Smooth muscle cell of trachea (primary cell): ENCODE measurements at places on chromosomes 1 and 21. TPM values are rescaled to one million over a fixed set of nuclear protein-coding genes. Genes with fewer than 3 reads are reported as not detected.

RGS16 gene
- total RNA-seq, result 0.29 and 0.66 TPM in 2 replicates

CCDC24 gene
- total RNA-seq, result 3.6 and 3.8 TPM in 2 replicates

COQ8A gene
- total RNA-seq, result 12.8 and 22.3 TPM in 2 replicates

CRYAA gene
- total RNA-seq, result not detected in 2 replicates

LCE5A gene
- total RNA-seq, result not detected in 2 replicates

CFHR1 gene
- total RNA-seq, result 0.50 TPM in 1 of 2 replicates, not detected in the other

POLR3GL gene
- total RNA-seq, result 17.7 and 19.2 TPM in 2 replicates

FAM110D gene
- total RNA-seq, result not detected in 2 replicates

SOAT1 gene
- total RNA-seq, result 47.0 and 47.8 TPM in 2 replicates

BRDT gene
- total RNA-seq, result not detected in 2 replicates

KCNA2 gene
- total RNA-seq, result 0.17 TPM in 1 of 2 replicates, not detected in the other

TTLL7 gene
- total RNA-seq, result 18.7 and 31.6 TPM in 2 replicates

CLCNKB gene
- under 0.01 TPM in 1 of 2 replicates, not detected in the other for total RNA-seq

CD1B gene
- total RNA-seq, result not detected in 2 replicates

BNIPL gene
- under 0.01 and 0.17 TPM in 2 replicates for total RNA-seq

LENEP gene
- not detected in 2 replicates for total RNA-seq

CLEC20A gene
- total RNA-seq, result not detected in 2 replicates

S100A1 gene
- 0.17 TPM in 1 of 2 replicates, not detected in the other for total RNA-seq

GPR153 gene
- 6.4 and 26.5 TPM in 2 replicates for total RNA-seq

CYP4A11 gene
- total RNA-seq, result not detected in 2 replicates

RHBDL2 gene
- total RNA-seq, result 0.73 and 0.83 TPM in 2 replicates

BEND5 gene
- total RNA-seq, result 0.17 TPM in 1 of 2 replicates, not detected in the other

CASQ2 gene
- under 0.01 TPM in 1 of 2 replicates, not detected in the other for total RNA-seq

SLC26A9 gene
- not detected in 2 replicates for total RNA-seq

SYTL1 gene
- 0.15 and 0.17 TPM in 2 replicates for total RNA-seq

CEP170 gene
- 81.4 and 113 TPM in 2 replicates for total RNA-seq

ARTN gene
- total RNA-seq, result under 0.01 and 0.29 TPM in 2 replicates

EPHA2 gene
- 4.2 and 10.1 TPM in 2 replicates for total RNA-seq

PLEKHA6 gene
- 2.3 and 7.4 TPM in 2 replicates for total RNA-seq

KLHDC9 gene
- total RNA-seq, result 1.9 and 4.5 TPM in 2 replicates

VWA5B1 gene
- total RNA-seq, result not detected in 2 replicates

HTR6 gene
- total RNA-seq, result under 0.01 TPM in 1 of 2 replicates, not detected in the other

IFI16 gene
- 99.4 and 133 TPM in 2 replicates for total RNA-seq

FCGR3A gene
- total RNA-seq, result not detected in 2 replicates

C1orf115 gene
- total RNA-seq, result 0.50 and 0.87 TPM in 2 replicates

SV2A gene
- total RNA-seq, result 19.4 and 38.0 TPM in 2 replicates

AMIGO1 gene
- total RNA-seq, result 1.0 and 3.6 TPM in 2 replicates

NT5C1A gene
- not detected in 2 replicates for total RNA-seq

ANKRD35 gene
- total RNA-seq, result 3.3 and 5.5 TPM in 2 replicates

CFAP74 gene
- not detected in 2 replicates for total RNA-seq

ADORA1 gene
- total RNA-seq, result 2.0 and 16.0 TPM in 2 replicates

MMEL1 gene
- under 0.01 and 1.3 TPM in 2 replicates for total RNA-seq

BARHL2 gene
- not detected in 2 replicates for total RNA-seq

CYP4A22 gene
- total RNA-seq, result not detected in 2 replicates

LCE3D gene
- not detected in 2 replicates for total RNA-seq

ABCA4 gene
- total RNA-seq, result 0.17 TPM in 1 of 2 replicates, not detected in the other

ABCG1 gene
- total RNA-seq, result 4.1 and 4.5 TPM in 2 replicates

KRTAP11-1 gene
- total RNA-seq, result not detected in 2 replicates

SLC35A3 gene
- 20.3 and 33.5 TPM in 2 replicates for total RNA-seq

TNFSF4 gene
- 0.87 and 1.2 TPM in 2 replicates for total RNA-seq

B3GALT2 gene
- total RNA-seq, result 0.15 and 0.17 TPM in 2 replicates

RORC gene
- under 0.01 and 0.15 TPM in 2 replicates for total RNA-seq

CITED4 gene
- 1.2 and 2.5 TPM in 2 replicates for total RNA-seq

SPRR2E gene
- not detected in 2 replicates for total RNA-seq

FLG2 gene
- total RNA-seq, result not detected in 2 replicates

TBX19 gene
- 0.58 and 2.0 TPM in 2 replicates for total RNA-seq

PTPRC gene
- total RNA-seq, result under 0.01 TPM in 1 of 2 replicates, not detected in the other
